ENCODE measurements at places on chromosomes 5 and 9.

DNA sequence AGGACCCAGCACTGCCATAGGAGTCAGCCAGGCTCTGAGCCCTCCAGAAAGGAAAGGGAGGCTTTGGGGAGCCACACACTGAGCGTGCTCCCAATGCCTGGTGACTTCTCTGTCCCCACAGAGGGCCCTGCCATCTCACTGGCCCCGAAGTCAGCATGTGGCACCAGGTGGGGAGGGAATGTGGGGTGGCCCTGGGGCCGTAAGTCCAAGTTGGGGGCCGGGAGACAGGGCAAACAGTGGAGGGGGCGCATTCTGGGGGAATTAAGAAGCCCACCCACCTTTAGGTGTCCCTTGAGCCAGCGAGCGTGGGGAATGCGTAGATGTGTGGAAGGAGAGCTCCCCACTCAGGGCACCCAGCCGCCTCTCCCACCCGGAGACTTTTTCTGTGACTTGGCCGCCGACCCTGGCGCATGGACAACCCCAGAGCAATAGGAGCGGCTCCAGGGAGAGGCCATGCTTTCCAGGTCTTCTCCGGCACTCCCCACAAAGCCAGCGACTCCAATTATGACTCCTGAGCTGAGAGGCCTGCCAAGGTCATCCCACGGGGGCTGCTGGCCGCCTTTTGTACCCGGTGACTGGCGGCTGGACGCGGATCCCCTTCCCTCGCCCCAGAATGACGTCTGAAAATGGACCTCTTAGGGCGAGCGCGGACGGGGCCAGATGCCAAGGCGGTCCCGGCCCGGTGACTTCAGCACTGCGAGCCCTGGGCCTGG lies 9.8 kb downstream of the IRX1 start:
- DNase-seq, result no peak

- no peak for DNase-seq
Measured at GRCh38 chr5:31413030-31413812, 118.7 kb downstream of the DROSHA start.

- no peak for DNase-seq
Measured at GRCh38 chr9:130240410-130241197, 25.0 kb upstream of the HMCN2 start.

DNA sequence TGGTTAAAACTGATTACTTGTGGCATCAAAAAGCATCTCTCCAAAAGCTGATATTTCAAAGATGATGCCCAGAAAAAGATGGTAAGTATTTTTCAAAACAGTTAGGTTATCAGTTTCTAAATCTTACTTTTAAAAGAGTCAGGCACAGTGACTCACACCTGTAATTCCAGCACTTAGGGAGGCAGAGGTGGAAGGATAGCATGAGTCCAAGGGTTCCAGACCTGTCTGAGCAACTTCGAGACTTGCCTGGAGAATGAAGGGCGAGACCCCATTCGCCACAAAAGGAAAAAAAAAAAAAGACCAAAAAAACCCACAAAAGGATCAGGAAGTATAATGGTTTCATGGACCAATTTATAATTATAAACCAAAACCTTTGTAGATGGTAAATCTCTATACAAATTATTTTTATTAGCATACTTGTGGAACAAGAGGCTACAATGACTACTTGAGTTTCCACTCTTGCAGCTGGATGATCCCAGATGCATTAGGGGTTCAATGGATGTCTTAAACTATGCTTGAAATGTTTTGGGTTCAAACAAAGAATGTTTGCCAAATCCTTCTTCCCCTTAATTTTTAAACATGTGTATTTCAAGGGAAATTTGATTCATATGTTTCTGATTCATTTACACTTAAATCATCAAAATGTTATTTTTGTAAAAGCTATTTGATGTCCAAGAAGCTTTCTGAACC lies 96.1 kb downstream of the ADAMTSL1 start:
- DNase-seq, result no peak

DNA sequence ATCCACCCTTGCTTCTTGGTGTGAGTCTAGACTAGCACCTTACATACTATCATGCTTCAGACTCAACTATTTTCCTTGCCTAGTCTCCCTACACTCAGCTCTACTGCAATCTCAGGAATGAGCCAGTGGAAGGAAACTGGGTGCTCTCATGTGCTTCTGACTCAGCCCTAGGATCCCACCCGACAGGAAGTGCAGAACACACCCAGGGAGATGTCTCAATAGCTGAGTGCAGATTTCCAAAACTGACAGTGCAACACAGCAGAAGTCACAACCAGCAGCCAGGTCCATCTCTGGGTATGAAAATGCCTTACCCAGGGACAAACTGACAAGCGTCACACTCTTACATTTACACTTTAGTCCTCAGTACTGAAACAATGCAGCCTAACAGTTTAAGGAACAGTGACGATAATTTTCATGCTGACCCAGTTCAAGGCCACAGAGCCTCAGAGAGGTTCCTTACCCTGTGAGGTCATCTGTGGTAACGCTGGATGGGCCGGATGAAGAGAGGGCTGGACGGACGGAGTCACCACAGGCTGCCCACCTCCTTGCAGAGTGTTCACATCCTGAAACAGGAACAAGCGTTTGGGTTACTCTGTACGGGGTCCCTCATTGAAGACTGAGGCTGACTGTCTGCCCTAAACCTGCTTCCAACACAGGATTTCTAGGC lies 33.0 kb downstream of the FKBP15 start:
- no peak for DNase-seq

- DNase-seq, result no peak
Measured at GRCh38 chr5:135654761-135655467, 76.1 kb upstream of the CXCL14 start.

DNA sequence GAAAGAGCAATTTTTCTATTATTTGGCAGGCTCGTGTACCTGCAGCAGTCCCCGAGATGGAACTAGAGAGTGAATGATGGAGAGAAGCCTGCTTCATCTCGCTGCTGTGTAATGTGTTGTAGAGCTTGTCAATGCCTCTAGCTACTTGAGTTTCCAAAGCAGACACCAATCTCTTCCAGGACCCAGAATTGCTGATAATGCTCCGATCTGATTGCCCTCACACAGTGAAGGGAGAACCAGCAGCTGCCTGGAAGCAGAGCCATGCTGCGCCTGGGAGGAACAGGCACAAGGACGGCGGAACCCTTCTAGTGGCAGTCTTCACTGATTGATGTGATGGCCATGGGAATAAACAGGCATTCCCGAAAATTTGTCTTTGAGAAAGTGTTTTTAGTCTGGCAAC lies 288.0 kb downstream of the ICE1 start:
- no peak for DNase-seq

GRCh38 chr5:15834596-15835245 lies 334.7 kb downstream of the FBXL7 start:
- no peak for DNase-seq

DNA sequence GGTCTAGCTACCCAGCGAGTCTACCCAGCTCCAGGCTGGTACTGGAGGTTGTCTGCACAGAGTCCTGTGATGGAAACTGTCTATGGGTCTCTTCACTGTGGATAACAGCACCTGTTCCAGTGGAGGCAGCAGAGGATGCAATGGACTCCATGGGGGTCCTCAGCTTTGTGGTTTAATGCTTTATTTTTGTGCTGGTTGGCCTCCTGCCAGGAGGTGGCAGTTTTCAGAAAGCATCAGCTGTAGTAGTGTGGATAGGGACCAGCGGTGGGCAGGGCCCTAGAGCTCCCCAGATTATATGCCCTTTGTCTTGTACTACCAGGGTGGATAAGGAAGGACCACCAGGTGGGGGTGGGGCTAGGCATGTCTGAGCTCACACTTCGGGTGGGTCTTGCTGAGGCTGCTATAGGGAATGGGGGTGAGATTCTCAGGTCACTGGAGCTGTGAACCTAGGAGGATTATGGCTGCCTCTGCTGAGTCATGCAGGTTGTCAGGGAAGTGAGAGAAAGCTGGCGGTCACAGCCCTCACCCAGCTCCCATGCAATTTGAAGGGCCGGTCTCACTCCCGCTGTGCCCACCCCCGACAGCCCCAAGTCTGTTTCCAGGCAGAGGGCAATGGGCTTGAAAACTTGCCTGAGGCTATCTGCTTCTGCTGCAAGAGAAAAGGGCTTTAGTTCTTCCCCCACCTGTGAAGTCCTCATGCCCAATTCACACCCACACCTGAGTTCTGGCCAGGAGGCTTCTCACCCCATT lies 397.1 kb downstream of the TLE1 start:
- DNase-seq, result no peak

DNA sequence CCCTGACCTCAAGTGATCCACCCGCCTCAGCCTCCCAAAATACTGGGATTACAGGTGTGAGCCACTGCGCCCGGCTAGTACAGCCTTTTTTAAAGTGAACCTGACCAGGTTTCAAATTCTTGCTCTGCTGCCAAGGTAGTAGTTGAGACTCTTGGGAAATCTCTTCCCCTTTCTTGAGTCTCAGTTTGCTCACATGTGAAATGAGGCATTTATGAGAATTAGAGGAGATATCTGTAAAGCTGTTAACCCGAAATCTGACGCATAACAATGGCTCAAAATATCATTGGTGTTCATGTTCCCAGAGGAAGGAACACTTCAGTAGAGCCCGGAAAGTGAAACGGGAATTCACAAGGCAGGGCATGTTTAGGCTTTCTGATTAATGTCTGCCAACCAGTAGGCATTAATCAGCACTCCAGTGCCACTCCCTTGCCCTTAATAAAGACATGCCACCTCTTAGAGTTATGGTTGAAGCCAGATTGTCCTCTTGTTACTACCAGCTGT lies 1.5 kb downstream of the ARPC5L start:
- no peak for DNase-seq

GRCh38 chr9:100579665-100580064 lies 1.8 kb downstream of the CAVIN4 start:
- DNase-seq, result no peak

DNA sequence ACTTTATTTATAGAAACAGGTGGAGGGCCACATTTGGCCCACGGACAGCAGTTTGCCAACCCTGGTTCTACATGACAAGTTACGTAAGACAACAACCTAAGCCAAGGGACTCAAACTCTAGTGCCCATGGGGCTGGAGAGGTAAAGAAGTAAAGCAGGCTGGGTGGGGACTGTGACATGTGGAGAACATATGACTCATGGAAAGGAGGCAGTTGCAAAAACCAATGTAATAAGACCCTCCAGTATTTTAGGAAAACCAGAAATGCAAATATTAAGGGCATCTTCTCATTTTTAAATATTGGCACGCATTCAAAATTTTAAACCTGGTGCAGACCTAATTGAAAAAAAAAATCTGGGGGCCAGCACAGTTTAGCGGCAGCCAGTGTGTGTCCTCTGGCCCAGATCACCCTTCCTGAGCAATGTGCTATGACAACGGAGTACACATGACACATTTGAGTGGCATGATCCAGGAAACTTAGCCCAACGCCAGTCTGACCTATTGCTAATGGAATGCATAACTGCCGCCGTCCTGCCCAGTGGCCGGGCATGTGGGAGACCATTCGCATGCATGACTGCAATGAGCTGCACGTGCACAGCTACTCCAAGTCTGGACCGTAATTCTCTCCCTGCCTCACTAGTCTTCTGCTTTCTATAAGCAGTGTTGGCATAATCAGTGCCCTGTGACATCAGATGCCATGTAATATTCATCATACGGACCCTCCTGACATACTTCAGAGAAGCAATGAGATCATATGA lies 97.2 kb downstream of the SH3TC2 start:
- no peak for DNase-seq

DNA sequence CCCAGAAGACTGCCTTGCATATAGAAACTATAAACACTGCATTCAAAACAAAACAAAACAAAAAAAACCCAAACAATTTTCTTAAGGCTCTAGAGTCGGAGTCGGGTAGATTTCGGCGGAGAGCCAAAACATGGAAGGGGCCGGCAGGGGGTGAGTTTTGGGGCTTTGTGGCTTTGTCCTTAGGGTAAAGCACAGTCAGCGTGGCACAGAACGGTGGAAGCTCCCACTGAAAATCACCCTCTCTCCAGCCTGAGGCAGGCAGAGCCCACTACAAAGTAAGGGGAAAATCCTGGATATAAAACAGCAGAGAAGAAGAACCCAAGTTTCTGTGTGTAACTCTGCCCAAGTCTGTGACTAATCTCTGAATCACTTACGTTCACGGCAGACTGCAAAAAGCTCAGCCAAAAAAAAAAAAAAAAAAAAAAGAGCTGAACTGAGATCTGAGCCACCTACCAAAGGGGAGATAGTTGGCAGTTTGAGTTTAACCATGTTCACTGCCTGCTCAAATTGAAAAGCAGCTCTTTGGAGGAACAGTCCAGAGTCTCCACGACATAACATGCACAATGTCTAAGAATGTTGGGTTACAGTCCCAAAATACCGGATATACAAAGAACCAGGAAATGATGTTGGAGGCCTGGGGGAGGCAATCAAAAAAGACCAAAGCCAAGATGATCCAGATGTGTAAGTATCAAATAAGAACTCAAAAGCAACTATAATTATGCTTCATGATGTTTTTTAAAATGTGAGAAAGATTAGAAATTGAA lies 26.6 kb upstream of the OR2K2 start:
- no peak for DNase-seq

DNA sequence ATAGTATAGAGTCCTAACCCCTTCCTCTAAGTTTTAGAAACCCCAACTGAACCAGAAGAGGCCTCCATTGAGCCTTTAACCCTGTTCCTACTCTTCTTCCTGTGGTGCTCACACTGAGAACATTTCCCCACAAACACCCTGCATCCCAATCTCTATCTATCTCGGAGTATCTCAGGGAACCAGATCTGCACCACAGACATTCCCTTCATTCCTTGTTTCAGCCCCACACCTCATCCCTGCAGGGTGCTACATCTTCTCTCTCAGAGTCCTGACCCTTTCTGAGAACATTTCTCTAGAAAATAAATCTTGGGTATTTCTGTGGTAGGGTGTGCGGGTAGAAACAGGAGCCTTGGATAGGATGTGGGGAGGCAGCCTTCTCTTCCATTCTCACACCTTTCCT lies 507.8 kb downstream of the PDE4D start:
- no peak for DNase-seq

DNA sequence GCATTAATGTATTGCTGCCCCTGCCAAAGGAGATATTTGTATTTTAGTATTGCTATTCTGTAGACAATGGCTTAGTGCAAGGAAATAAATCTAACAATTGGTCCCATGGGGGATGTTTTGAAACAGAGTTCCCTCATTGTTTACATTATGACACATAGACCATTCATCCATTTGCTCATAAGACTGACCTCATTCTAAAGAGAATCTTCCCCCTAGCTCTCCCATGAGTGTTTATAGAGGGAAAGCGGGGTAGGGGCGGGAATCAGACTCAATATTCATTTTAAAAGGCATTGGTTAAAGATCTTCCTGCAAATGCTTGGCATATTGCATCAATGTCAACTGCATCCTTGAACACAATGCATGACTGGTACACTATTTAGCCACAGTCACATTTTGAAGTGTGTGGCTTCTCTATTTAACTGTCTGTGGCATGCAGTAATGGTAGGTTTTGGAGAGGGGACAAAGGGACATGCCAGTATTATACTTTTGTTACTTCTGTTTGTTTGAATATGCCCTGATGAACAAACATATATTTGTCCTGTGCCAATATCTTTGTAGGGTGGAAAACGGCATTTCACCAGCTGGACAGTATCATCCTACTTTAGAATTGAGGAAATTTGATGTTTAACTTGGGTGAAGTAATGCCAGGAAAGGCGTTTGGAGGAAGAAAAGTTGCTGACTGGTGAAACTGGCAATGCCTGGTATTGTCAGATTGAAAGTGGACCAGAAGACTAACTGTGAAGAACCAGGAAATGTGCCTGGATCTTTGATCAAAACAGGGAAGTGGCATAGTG lies 84.1 kb upstream of the MEGF10 start:
- DNase-seq, result no peak

Data from effector memory CD4-positive, alpha-beta T cell (primary cell).